ENCODE measurements at places on chromosomes 3 and 15.

DNA sequence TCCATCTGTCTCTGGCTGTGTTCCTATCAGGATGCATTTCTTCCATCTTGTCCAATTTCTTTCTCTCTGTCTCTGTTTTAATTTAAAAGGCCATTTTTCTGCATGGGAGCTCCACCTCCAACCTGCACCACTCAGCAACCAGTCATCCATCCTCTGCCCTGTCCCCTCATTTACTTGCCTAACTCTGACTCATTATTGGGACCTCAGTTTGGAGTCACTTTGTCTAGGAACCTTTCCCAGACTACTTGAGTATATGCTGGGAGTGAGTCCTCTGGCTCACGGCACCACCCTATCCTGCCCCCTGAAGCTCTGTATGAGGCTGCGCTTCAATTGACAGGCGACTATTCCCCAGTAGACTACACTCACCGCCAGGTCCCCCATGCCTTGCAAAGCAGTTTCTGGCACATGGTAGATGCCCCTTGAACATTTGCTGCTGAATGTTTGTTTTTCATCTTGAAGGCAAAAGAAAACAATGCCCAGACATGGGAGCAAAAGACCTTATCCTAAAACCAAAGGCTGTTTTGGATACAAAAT lies 513.3 kb upstream of the CFAP20DC start:
- DNase-seq: no peak

DNA sequence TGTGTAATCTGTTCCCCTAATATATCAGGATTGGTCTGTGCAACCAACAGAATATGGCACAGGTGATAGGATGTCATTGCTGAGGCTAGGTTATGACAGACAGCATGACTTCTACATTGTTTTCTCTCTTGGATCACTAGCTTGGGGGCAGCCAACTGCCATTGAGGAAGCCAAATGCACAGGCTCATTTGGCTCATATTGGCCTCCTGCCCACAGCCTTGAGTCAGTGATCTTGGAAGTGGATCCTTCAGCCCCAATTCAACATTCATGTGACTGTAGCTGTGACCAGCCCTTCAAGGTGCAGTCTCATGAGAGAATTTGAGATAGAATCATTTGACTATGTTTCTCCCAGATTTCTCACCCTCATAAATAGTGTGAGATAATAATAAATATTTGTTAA lies 675.6 kb downstream of the GRM7 start:
- DNase-seq: no peak

DNA sequence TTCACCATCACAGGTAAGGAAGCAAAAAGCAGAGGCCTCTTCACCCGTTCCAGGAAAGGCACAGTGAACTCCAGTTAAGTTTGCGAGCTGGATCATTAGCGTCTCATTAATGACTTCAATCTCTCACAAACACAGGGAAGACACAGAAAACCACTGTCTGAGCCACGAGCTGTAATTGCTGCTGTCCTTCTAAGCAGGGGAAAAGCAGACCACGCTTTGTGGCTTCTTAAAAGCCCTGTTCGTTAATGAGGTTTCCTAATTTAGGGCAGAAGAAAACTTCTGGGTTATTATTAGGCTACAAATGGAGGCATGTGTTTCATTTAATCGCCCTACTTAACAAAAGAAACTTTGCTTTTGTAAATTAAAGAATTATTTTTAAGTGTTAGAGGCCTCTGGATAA lies 50.6 kb upstream of the FAM174B start:
- no peak for DNase-seq

- no peak for DNase-seq
These were observed 542 bp downstream of the INKA1 start for GRCh38 chr3:49803465-49804140.

DNA sequence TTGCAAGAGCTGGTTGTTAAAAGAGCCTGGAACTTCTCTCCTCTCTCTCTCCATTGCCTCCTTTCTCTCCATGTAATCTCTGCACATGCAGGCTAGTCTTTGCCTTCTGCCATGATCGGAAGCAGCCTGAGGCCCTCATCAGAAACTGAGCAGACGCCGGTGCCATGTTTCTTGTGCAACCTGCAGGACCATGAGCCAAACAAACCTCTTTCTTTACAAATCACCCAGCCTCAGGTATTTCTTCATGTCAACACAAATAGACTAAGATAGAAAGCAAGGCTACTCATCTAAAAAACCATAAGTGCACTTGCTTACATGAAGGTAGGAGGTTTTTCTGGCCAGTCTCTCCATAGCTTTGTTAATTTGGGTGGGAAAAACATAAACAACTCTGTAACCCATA lies 8.7 kb downstream of the PDZRN3 start:
- DNase-seq: no peak

DNA sequence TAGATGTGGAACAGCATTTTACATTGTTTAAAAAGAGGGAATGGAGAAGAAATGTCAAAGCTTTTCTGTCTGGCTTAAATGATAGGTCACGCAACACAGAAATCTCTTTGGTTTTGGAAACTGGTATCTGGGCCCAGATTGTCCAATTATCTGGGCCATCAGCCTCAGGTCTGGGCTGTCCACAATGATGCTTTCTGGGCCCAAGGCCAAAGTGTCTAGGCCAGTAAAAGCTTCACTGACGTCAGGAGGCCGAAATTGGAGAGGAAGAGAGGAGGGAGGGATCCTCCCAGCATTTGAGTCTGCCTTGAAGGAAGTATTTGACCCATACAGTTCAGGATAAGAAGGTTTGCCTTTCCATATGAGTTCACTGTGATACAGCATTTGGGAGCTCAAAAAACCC lies 60.7 kb upstream of the ALDH1A3 start:
- no peak for DNase-seq

DNA sequence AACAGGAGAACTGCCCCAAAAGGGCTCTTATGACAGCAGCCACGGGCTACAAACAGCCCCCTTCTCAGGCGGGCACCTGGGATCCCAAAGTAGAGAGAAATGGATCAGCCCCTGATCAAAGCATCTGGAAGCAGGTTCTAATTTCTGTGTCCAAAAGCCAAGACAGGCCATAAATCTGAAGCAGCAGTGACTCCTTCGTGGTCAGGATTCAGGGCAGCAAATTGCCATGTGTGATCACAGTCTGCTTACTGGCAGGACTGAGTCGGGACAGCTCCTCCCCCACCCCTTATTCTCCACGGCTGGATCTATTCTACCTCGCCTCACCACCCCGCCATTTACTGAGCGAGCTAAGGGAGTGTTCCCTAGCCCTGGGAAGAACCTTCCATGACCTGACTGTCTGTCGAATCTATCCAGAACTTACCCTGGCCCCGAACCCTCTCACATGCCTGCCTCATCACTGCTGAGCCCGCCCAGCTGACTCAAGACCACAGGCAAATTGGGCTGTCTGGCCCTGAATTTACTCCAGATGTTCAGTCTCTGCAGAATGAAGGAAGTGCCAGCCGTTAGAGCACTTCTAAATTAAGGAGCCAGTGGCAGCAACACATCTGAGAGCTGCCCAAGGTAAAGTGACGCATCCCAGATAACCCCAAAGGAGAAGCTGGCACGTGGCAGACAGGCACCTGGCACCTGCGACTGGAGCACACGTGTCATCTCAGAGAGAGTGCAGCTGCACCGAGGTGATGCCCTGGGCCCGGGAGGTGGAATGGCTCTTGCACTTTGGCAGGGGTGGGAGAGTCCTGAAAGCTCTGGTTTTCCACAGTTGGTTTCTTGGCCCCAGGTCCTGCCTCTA lies 1.3 kb downstream of the LRRC15 start:
- DNase-seq: no peak

GRCh38 chr3:167225821-167226220 lies 154.3 kb downstream of the ZBBX start:
- no peak for DNase-seq

Measured in urothelium cell line (cell line).